IMR-90 (cell line): ENCODE measurements at places on chromosomes 11 and 22. TPM values are rescaled to one million over a fixed set of nuclear protein-coding genes. Genes with fewer than 3 reads are reported as not detected.

GRCh38 chr11:17498475-17498874, 21.8 kb upstream of the ABCC8 start:
- DNase-seq: no peak

Gene SOX6
- polyA plus RNA-seq: 1.7 and 2.0 TPM in 2 replicates

Gene ENTHD1
- not detected in 2 replicates for polyA plus RNA-seq

Gene DGAT2
- polyA plus RNA-seq: 1.7 and 2.4 TPM in 2 replicates

Gene MMP27
- polyA plus RNA-seq: not detected in 2 replicates

Gene CARD18
- polyA plus RNA-seq: not detected in 2 replicates

- no peak for DNase-seq
These were observed 241.6 kb downstream of the DLG2 start for GRCh38 chr11:85385547-85385946.

GRCh38 chr11:103806130-103806895, 230.1 kb upstream of the DDI1 start:
- peak; percentile 93 for DNase-seq

DNA sequence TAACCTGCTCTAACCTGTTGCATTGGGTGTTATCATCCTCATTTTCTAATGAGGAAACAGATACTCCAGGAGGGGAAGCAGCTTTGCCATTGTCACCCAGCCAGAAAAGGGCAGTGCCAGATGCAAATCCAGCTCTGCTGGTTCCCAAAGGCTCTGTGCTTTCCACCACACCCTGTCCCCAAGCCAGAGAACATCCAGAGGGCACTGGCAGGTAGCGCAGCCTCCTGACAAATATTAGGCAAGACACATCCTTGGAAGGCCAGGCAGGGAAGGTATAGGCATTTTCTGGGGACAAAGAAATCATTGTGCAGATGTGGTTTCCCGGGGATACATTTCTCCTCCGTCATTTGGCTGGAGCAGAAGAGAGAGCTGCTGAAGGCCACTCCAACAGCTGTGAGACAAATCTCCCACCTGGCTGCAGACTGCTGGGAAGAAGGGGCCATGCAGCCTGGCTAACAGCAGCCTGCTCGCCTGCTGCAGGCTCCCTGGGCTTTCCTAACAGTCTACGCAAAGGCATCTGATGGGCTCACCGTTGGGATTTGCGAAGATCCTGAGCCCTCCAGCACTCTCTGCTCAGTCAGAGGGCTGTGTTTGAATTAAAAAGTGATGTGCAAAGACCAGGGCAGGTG, 93.9 kb upstream of the PITPNB start:
- DNase-seq: no peak

DNA sequence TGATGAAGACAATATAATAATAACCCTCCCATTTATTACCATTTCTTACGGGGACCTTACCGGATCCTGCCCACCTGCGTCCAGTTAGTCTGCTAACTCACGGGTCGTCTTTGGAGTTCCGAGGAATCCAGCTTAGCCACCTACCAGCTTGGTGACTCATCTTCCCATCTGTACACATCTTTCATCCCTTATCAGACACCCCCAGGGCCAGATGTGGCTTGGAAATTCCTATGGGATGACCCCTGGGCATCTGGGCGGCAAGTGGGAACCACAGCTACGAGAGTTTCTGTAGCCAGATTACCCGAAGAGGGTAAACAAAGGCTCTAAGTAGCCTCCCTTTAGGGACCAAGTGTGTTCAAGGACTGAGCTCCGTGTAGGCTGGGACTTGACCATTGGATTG, 12.8 kb upstream of the PRR5 start:
- DNase-seq: peak; percentile 72

Gene MN1
- polyA plus RNA-seq: 1.3 and 1.9 TPM in 2 replicates

Gene CCDC73
- polyA plus RNA-seq: not detected in 2 replicates
